ENCODE measurements at places on chromosomes 3 and 15.

- no peak for DNase-seq
These were observed 45.8 kb downstream of the HAPLN3 start for GRCh38 chr15:88849376-88850072.

DNA sequence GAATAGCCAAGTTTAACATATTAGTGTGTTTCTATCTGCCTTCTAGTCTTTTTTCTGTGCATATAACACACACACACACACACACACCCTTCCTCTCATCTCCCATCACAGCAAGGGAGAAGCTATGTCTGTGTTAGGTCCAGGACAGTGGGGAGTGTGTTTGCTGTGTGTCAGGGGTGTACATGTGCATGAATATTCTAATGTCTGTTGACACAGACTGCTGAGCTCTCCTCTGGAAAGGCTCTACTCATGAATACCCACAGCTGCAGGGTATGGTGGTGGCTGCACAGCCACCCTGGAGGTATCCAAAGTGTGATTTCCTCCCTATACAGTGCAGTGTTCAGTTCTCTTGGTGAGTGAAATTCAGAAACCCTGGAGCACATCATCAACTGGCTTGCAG is 42.9 kb downstream of the ARNT2 start:
- DNase-seq, result no peak

GRCh38 chr15:22224241-22224671 is 143.9 kb downstream of the OR4M2 start:
- no peak for DNase-seq

DNA sequence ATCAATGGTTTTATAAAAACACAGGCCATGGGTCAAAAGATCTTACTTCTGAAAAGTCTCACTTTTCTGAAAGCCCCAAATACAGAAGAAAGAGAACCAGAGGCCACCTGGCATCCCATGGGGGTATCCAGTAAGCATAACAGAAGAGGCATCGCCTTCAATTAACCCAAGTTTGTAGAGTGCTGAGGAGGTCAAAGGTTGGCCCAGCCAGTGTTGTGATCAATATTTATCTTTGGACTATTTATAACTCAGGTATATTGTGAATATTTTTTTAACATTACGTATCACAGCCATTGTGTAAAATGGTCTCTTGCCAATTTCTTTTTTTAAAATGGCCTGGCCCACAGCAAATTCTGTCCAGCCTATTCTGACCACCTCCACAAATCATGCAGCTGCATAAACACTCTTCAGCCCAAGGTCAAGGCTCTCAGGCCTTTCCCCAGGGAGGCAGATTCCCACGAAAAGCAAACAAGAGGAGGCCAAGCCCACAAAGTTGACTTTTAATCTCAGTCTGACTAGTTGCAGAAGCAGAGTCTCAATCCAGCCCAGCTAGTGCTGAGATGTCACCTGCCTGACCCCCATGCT is 26.2 kb upstream of the SPTBN5 start:
- no peak for DNase-seq

DNA sequence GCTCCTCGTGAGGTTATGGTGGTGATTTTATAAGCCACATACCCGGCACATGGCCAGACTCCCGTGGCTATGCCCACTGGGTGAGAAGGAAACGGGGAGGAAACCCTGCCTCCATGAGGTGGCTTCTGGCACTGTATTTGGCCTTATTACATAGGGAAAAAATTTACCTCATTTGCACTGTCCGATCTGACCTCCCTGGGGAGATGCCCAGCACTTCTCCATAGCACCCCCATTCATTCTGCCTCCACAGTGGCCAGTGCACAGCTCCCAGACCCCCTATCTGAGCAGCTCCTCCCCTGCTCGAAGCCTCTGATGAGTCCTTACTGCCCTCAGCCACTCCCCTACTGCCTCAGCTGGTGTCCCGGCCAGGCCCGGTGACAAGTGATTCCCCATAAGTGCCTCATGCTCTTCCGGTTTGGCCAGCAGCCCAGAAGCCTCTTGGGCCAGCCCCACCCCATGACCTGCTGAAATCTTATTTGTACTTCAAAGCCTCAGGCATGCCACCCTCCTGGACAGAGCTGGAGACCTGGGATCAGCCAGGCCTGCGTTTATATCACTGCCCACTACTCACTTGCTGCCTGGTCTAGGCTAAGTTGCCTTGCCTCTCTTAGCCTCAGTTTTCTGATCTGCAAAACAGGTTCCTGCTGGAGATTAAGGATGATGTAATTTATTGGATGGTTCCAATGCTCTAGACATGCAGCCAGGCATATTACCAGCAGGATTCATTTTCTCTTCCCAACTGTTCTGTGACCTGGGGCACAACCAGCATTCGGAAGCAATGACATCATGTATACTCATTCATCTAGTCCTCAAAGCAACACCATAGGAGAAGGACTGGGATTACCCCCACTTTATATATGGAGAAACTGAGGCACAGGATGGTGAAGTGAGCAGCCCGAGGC is 30.6 kb upstream of the SLC6A6 start:
- DNase-seq, result no peak

DNA sequence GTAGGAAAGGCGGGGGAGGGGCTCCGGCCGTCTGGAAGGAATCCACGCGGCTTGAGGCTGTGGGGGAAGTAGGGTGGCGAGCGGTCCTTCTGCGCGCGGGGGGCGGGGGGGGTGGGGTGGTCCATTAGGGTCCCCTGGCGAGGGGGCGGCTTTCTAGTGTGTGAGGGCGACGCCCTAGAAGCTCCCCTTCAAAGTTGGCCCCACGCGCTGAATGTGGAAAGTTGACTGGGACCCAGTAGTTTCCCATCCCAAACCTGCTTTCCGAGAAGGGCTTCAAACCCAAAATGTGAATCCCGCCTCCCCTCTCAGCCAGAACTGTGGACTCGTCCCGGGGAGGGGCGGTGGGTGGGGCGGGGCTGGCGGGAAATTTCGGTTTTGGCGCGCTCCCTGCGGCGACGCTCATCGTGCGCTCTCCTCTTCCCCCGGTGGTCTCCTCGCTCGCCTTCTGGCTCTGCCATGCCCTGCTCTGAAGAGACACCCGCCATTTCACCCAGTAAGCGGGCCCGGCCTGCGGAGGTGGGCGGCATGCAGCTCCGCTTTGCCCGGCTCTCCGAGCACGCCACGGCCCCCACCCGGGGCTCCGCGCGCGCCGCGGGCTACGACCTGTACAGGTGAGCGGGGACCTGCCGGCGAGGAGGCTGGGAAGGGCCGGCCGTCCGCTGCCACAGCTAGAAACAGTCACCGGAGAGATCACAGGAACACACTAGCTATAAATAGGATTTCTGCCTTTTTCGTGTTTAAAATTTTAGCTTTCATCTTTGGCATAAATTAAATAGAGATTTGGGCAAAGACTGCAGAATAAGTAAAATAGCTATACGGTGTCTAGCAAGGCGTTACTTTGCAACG is 790 bp downstream of the DUT start:
- DNase-seq, result peak; percentile 87

DNA sequence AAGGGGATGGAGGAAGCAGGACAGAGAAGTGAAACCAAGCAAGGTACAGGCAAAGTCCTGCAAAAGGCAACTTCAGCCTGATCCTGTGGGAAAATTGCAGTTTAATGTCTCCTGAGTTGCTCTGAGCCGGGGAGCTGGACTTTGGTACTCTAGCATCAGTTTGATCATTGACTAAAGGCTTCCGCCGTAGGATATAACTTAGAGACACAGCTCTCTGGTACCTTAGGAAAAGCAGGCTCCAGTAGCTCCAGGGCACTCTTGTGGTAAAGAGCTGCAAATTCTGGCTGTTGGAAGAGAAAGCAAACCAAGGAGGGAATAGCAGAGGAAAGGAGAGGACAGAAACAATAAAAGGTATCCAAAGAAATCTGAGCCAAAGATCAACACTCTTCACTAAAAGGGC is 521.1 kb downstream of the PLOD2 start:
- no peak for DNase-seq

DNA sequence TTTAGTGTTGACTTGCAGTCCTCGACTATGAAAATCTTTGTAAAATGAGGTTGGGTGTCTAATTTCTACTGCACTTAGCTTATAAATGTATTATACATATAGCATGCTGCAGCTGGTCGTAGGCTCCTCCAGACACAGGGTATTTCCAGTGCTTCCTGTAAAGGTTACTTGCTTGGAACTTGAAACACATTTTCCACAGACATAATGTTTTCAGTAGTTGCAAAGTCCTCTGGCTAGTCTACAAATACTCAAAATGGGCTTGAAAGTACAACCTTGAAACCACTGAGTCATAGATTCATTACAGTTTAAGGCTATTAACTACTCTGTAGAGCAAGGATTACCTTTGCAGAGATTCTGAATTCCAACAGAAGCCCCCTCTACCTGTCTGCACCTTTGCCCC is 464.1 kb downstream of the RAP2B start:
- DNase-seq, result no peak

DNA sequence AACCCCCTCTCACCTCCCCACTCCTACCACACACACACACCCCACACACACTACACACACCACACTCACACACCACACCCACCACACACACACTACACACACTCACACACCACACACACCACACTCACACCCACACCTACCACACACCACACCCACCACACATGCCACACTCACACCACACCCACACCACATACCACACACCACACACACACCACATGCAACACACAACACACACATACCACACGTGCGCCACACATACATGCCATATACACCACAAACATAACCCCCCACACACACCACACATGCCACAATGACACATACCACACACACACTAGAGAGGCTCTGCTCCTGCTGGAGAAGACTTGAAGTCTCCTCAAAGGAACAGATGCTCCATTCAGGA is 5.9 kb upstream of the ITPKA start:
- no peak for DNase-seq

- DNase-seq, result no peak
These were observed 9.4 kb downstream of the ANKRD63 start for GRCh38 chr15:40273428-40273827.

GRCh38 chr15:99399061-99399460 is 147.8 kb downstream of the LRRC28 start:
- no peak for DNase-seq

GRCh38 chr15:58057559-58057958 is 8.0 kb downstream of the ALDH1A2 start:
- no peak for DNase-seq

DNA sequence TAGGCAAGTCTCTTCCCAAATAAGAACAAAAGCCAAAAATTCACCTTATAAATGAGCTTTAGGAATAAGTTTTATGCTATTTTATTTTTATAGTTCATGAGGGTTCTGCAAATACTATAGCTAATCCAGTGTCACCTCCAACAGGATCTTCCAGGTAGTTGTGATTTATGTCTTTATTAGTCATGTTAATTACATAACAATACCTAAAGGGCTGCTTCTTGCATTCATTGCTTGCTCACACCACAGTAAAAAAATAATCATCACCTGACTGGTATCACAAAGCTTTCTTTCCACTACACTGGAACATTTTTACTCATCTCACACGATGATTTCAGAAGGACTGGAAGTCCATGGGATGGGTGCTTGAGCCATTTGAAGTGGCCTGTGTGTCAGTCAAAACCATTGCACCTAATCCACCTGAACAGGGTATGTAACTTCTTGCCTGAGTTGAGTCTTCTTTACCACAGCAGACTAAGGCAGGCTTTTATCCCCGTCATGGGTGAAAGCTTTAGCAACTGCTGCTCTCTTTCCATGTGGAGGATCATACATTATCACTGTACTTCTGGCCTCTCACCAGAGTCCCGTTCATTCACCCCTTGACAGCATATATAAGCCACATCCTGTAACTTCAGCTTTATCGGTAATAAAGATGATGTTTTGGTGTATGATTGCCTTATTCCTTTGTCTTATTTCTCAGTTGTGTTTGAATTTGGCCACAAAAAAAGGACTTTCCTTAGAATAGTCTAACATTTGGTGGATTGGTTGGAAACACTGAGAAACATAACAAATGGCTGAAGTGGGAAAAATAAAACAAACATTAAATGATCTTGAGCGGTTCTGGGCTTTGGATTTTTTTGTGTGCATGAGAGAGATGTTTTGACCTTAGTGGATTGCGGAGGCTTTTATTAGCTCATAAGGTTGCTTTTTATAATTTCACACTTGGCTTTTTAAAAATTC is 382.6 kb upstream of the THBS1 start:
- no peak for DNase-seq

- no peak for DNase-seq
These were observed 30.6 kb downstream of the MRAS start for GRCh38 chr3:138378990-138379389.

DNA sequence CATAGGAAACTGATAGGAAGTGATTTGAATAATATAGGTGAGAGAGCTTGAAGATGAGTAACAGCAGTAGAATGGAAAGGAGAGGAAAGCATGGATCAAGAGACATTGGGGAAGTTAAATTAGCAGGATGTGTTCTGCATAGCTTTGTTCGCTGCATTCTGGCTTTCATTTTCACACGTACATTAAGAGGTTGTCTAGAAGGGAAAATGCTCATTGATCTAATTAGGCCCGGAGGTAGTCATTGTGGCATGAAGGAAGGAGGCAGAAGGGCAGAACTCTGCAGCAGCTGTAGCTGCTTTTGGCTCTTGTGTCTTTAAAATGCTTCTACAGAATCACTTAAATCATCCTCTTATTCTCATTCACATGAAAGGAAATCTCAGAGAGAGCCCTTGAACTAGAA is 40.3 kb downstream of the KCNAB1 start:
- no peak for DNase-seq

GRCh38 chr3:45258317-45258716 is 32.2 kb upstream of the TMEM158 start:
- DNase-seq, result no peak

DNA sequence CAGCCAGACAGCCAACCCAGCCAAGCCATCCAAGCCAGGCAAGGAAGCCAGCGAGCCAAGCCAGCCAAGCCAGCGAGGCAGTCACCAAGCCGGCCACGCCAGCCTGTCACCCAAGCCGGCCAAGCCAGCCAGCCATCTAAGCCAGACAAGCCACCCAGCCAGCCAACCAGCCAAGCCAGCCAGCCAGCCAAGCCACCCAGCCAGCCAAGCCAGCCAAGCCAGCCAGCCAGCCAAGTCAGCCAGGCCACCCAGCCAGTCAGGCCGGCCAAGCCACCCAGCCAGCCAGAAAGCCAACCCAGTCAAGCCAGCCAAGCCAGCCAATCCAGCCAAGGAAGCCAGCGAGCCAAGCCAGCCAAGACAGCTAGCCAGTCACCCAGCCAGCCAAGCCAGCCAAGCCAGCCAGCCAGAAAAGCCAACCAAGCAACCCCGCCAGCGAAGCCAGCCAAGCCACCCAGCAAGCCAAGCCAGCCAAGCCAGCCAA is 201.2 kb downstream of the GOLGA6L6 start:
- peak; percentile 60 for DNase-seq

- DNase-seq, result no peak
These were observed 587 bp downstream of the NPHP3 start for GRCh38 chr3:132721479-132722164.

DNA sequence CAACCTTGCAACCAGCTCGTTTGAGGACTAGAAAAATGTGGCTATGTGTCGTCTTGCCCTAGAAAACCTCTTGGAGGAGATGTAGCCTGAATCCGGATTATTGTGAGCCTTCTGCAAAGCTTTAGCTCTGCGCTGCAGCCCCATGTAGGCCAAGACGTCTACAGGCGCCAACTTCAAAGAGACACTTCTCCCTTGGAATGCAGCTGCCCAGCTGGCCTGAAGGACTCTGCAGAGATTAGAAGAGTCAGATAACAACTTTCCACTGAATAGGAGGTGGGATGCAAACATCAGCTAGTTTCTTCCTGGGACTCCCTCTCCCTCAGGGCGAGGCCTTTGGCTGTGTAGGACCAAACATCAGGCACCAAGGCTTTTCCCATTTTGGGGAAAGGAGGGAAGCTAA is 356.5 kb upstream of the IL12A start:
- DNase-seq, result no peak
